T-helper 2 cell treated with Interferon-gamma antibody and Interleukin-4, amounts not matched to agents 5 μg/mL and 100 μg/mL, for 36 hours (primary cell): ENCODE measurements at places on chromosomes 5 and 9.

DNA sequence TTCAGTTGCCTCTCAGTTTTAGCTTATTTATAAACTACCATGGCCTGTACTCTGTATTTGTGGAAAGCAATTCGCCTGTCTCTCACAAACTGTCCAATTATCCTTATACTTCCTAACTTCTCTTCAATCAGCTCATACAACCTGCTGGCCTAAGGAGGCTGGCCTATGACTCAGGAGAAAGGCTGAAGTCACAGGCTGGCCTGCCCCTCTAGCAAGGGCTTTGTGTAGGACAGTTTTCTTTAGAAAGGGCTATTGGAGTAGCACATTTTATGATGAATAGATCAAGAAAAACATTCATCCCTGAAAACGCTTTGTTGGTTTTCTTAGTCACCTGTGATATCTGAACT is 988.7 kb upstream of the ARRDC3 start:
- no peak for DNase-seq

GRCh38 chr5:162939991-162940390 is 497.4 kb upstream of the CCNG1 start:
- DNase-seq = no peak

DNA sequence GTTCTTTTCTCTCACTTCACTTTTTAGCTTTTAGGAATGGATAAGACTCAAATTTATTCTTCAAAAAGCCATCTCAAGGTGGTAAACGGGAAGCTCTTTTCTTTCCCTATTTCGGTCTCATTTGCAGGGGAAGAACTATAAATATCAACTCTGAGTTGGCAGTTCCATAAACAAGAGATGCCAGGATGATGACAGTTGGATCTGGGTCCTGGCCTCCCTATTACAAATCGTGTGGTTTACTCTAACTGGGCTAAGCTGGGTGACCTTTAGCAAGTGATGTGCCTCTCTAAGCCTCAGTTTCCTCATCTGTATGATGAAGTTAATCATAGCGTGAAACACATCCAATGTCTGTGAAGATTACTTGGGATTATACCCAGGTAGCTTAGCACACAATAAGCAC is 44.2 kb downstream of the TLE4 start:
- no peak for DNase-seq

GRCh38 chr9:89690334-89690912 is 85.6 kb downstream of the GADD45G start:
- no peak for DNase-seq

DNA sequence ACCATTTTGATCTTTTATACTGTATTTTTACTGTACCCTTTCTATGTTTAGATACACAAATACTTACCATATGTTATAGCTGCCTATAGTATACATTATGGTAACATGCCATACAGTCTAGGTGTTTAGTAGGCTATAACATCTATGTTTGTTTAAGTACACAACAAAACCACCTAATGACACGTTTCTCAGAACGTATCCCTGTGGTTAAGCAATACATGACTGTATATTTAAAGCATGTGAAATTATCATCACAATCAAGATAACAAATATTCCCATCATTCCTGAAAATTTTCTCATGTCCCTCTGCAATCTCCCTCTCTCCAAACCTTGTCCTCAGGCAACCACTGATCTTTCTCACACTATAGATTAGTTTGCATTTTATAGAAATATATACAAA is 66.4 kb upstream of the SUSD1 start:
- DNase-seq = no peak

GRCh38 chr9:72650206-72650605 is 128.8 kb downstream of the TMC1 start:
- no peak for DNase-seq

DNA sequence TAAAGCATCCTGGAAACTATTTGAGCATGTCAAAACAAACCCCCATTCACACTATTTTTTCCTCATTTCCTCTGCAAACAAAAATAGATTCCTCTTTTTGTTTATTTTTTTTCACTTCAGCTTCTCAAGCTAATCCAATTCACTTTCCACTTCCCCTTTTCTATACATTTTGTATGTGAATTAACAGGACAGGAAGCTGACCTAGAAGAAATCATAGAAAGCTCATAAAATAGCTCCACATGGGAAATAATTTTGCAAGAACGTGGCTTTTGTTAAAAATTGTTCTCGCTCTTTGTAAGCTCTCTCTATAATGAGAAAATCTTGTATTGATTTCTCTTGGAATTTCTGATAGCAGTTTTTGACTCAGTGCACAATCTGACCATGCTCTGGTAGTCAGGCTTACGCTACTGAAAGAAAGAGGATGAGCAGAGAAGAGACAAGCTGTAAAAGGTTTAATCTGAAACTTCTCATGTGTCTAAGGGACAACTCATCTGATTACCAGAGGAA is 215.8 kb downstream of the ADAMTS12 start:
- no peak for DNase-seq

GRCh38 chr5:123819833-123820232 is 307.9 kb downstream of the CSNK1G3 start:
- no peak for DNase-seq

DNA sequence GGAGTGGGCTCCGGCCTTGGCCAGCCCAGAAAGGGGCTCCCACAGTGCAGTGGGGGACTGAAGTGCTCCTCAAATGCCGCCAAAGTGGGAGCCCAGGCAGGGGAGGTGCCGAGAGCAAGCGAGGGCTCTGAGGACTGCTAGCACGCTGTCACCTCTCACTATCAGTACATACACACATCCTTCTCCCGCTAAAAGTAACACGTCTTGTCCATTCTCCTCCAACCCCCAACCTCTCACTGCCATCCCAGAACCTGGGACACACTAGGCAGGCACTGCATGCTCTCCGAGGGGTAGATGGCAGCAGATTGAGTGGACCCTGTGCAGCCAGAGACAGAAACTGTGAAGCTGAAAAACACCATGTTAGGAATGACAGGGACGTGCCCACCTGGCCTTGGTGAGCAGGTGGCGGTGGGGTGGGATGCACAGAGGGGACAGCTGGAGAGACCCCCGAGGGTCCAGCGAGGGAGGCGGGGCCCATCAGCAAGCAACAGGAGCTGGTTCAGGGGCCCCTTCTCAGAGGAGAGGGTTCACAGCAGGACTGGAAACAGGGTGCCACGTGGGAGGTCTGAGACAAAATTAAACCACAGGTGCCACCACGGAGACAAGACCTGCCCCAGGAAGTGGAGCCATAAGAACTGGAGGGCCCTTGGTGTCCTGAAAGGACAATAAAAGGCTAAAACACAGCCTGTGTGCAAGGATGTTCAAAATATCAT is 16.9 kb downstream of the SEMA4D start:
- DNase-seq = peak; percentile 40

DNA sequence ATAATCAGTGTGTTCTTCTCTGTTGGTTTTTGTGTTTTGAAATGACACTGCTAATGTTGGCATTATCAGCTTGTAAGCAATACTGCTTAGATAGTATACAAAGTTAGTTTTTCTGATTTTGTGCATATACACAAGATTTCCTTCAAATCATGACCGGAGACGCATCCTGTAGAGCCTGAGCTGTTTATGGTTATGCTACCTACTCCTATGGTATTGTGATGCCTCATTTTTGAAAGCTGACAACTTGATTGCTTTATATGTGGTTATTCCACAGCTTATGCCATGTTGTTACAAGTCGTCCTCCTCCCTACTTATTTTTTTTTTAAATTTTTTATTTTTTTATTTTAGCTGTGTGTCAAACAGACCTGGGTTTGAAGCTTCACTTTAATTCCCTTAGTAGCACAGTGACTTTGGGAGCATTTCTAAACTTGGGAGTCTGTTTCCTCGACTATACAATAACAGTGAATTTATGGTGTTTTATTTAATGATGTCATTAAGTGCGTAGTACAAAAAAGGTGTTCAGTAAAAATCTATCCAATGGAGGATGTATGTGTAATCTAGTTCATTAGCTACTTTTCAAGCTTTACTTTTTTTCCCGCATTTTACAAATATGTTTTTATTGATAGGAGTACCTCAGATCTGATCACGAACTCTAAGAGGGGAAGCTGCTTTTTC is 59.5 kb downstream of the PARP8 start:
- no peak for DNase-seq

- no peak for DNase-seq
Observed at GRCh38 chr9:117869712-117870111, 165.5 kb downstream of the TLR4 start.

GRCh38 chr5:9787861-9788600 is 157.9 kb upstream of the TAS2R1 start:
- no peak for DNase-seq

DNA sequence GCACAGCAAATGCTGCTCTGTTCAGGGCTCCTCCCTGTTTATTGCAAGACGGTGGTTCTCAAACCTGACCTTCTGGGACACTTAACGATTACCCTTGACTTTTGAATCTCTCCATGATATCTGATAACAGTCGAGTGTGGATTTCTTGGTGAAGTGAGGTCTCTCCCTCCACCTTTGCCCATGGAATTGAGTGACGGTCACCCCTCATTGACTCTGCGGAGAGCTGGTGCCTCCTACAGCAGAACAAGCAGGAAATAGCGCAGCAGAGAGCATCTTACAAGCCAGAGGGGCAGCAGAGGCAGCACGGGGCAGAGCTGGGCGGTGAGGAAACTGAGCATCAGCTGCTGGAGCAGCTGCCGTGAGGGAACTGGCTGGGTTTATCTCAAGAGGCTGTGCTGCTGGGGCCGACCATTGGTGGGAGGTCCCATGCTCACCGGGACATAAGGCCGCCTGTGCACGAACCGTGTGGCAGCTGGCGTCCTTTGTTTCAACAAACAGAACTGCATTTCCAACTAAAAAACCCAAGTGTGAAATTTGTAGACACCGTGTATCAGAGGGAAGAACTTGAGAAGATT is 189.8 kb downstream of the MTRR start:
- no peak for DNase-seq

- DNase-seq = no peak
Observed at GRCh38 chr9:5502553-5502952, 7.8 kb upstream of the PDCD1LG2 start.

GRCh38 chr5:34918025-34918424 is 2.5 kb downstream of the BRIX1 start:
- no peak for DNase-seq

DNA sequence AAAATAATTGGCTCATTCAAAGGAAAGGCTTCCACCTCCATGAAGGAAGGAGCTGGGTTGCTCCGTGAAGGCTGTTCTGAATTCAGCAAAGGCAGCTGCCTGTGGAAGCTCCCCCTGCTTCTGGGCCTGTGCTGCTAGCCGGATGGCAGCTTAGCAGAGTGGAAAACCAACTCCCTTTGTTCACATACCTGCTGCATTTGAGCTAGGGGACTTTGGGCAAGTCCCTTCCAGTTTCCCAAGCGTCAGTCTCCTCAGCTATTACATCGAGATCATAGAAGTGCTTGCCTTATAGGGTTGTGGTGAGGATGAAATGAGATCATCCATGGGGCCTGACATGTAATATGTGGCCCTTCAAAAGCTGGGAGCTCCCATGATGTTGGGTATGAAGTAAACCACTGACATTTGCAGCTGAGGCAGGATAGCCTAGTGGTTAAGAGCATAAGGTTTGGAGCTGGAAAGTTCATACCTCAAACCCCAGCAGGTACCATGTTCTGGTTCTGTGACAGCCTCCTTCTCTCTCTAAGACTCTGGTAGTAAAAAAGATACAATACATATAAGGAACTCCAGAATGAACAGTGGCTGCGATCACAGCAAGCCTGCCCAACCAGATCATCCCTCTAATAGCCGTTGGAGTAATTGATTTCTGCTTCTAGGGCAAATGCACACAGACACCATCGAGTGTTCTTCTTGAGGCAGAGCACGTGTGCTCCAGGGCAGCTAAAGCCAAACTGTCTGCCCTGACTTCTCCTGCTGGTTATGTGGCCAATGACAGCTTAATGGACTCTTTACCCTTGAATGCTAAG is 11.0 kb upstream of the DENND1A start:
- no peak for DNase-seq

- DNase-seq = no peak
Observed at GRCh38 chr9:32939576-32939975, 61.9 kb downstream of the APTX start.

DNA sequence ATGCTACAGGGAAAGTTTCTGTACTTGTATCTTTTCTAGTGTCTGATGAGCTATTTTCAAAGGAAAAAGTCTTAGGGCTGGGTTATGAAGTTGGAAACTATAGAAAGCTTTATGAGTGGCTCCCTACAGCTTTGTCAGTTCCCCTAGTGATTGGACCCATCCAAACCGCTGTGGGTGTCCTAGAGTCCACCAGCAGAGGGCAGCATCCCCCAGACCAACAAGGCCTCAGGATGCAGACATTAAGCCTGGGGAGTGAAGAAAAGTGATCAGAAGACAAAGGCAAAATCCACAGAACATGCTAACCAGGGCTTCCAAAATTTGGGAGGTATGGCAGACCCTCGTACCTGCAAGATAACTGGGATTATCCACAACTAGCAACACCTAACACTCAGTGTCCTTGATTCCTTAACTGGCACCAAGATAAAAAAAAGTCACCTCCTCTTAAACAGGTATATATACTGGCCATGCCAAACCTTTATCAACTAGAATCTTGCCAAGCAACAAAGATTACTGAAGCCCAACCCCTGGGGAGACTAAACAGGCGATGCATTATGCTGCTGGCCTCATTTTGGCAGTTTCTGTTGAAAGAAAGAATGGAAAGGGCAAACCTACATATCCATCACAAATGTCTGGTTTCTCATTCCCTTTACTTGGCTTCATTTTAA is 110.4 kb upstream of the NR5A1 start:
- DNase-seq = peak; percentile 63

GRCh38 chr5:40033009-40033408 is 608.2 kb upstream of the DAB2 start:
- no peak for DNase-seq

DNA sequence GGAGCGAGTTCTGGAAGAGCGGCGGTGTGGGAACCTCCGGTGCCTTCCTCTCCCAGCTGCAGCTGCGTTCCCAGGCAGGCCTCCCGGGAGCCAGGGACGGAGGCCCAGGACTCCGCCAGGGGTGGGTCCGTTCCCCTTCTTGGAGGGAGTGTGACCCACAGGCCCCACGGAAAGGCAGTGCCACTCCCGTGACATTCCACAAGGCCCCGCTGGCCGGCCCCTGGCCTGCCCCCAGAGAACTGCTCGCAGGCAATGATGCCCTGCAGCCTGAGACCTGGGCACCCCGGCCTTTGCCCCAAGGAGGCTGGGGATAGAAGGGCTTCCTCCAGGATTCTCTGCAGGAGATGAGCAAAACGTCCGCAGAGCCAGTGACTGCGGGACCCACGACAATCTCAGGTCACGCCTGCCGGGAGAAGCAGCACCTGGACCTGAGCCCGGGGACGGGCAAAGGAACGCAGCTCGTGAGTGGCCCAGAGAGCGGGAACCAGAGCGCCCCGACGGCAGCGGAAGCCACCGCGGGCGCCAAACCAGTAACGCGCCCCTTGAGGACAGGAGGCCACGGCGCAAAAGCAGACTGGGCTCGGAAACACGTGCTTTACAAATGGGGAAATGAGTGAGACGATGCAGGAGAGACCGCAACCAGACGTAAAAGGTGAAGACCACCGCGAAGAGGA is 9.3 kb downstream of the OBP2B start:
- DNase-seq = peak; percentile 13
